ENCODE measurements at places on chromosomes 5 and 9.

DNA sequence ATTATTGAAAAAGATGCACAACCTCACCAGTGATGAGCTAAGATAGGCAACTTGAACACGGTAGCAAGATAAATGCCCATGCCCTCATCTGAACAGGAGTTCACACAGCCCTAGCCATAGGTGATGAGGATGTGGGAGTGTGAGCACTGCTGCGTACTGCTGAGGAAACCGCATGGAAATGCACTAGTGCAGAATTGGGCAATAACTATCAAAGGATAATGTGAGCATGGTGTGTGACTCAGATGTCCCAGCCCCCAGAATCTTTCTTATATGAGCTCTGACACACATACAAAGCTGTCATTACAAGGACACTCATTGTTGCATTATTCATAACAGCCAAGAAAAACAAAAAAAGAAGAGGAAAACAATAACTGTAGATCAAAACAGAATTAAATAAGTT is 521.2 kb downstream of the IRX1 start:
- peak; percentile 12 for DNase-seq

DNA sequence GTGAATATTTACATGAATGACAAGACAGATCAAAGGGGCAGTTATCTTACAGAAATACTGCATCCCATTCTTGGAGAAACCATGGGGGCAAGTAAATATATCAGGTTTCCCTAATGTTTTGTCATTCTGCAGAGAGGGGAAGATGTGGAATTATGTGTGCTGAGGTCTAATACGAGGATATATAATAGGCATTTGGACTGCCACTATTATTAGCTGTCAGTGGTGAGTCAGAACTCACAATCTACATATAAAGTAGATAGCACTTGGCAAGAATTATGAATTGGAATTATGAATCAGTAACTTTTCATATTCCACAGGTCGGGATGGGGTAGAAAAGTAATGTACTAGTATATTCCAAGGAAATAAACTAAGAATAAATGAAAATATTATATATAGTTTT is 121.7 kb downstream of the GIN1 start:
- no peak for DNase-seq

DNA sequence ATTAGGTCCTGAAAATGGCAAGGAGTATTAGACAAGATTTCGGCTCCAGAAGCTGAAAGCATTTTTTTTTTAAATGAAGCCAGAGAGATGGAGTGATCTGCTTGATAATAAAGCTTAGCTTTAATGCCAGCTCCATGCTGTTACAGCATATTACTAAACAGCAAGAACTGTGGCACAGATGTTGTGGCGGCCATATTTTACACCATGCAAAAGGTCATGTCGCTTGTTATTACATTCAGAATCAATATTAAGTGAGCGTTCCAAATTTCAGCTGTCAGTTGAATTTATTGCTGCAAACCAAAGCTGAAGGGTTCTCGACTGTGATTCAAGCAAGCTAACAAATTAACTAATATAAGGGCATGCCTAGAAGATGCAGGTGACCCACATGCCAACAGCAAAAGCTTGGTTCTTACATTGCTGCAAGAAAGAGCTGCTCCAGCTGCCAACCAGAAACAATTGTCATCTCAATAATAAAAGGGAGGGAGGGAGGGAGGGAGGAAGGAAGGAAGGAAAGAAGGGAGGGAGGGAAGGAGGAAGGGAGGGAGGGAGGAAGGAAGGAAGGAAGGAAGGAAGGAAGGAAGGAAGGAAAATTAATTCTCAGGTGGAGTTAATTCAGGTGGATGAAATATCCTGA is 517.7 kb upstream of the WWC1 start:
- DNase-seq: no peak

GRCh38 chr9:5479994-5480694 is 29.8 kb downstream of the CD274 start:
- no peak for DNase-seq

- no peak for DNase-seq
These were observed 37.7 kb upstream of the NEURL1B start for GRCh38 chr5:172603251-172603806.

- DNase-seq: no peak
These were observed 39.7 kb downstream of the EXD3 start for GRCh38 chr9:137383081-137383783.

GRCh38 chr9:77779010-77779409 is 130.9 kb upstream of the GNA14 start:
- DNase-seq: no peak

Data from astrocyte of the spinal cord (primary cell).